ENCODE measurements at places on chromosomes 6 and 20.

GRCh38 chr6:36975231-36976006 lies 10.6 kb downstream of the MTCH1 start:
- DNase-seq = no peak

- no peak for DNase-seq
These were observed 51.1 kb downstream of the FAM83B start for GRCh38 chr6:54897462-54898189.

DNA sequence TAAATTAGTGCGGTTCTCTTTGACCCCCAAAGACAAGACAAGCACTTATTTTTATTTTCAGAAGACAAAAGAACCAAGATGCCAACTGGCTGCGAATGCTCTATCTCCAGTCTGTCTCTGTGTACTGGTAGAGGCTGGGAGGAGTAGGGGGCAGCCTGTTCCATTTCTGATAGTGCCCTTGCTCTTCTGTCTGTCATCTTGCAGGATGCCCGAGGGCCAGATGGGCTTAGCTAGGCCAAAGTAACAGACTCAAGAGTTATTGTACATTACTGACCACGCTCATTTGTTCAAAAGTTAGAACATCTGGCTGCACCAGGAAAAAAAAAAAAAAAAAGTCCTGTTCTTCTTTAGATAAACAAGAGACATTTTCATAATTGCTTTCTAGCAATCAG lies 198.1 kb upstream of the UST start:
- no peak for DNase-seq

DNA sequence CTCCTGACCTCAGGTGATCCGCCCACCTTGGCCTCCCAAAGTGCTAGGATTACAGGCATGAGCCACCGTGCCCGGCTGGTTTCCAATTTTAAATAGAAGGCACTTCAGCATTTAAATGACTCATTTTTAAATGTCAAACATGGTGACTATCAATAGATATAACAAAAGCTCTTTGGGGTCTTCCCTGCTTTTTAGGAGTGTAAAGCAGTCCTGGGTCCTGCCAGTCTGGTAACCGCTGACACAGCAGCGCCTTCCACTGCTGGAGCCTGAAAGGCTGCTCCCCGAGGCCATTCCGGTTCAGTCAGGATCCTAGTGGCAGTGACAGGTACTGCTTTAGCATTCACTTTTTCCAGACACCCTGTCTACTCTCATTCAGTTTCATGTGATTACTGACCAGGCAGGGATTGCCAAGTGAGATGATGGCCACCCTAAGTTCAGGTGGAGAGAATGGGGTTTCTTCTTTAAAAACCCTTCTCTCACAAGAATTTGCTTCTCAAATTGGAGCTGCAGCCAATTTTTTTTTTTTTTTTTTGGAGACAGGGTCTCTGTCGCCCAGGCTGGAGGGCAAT lies 5.1 kb downstream of the DIDO1 start:
- no peak for DNase-seq

GRCh38 chr20:47019121-47019824 lies 124.6 kb downstream of the EYA2 start:
- DNase-seq = no peak

All from NCI-H187 treated with DMSO at 0.1 percent for 48 hours (cell line).